ENCODE measurements at places on chromosomes 6 and 20.

DNA sequence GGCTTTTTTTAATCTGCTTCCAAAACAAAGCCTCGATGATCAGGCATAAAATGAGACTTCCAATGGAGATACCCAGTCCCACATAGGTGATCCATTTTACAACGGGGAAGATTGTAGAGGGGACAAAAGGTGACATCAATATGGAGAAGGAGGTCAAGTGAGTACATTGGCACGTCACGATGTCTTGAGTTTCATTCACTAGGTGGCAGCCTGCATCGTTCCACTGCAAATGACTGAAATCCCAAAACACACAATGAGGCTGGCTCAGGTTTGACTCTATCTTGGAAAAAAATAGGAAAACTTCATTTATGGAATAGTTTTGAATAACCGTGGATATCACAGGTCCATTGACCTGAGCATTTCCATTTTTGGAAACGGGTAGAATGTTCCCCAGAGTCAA, 32.5 kb downstream of the ADGRF1 start:
- no peak for DNase-seq

DNA sequence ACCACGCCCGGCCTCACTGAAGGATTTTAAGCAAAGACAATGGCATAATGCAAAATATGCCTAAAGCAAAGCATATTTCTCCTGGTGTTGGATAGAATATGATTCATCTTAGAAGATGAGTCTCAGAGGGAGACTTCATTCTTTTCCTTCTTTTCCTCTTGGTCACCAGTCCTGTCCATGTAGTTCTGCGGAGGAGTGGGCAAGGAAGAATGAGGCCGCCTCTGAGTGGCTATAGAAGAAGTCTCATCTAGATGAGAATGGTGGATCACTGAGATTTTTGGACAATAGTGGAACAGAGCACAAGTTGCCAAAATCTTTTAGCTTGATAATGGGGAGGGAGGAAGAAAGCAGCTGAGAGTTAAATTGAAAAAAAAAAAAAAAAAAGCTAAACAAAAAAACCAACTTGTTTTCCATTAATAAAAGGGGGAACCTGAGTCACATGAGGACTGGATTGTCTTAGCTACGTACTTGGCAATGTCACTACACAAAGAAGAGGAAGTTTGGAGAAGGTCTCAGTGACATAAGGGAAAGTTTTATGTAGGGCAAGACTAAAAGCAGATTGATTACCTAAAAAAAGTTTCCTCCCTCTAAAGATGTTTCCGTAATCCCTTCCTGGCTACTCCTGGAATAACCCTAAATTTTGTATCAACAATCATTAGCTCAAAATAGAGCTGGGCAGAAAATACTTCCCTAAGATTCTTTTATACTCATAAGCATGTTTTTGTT, 6.0 kb downstream of the CD83 start:
- no peak for DNase-seq

DNA sequence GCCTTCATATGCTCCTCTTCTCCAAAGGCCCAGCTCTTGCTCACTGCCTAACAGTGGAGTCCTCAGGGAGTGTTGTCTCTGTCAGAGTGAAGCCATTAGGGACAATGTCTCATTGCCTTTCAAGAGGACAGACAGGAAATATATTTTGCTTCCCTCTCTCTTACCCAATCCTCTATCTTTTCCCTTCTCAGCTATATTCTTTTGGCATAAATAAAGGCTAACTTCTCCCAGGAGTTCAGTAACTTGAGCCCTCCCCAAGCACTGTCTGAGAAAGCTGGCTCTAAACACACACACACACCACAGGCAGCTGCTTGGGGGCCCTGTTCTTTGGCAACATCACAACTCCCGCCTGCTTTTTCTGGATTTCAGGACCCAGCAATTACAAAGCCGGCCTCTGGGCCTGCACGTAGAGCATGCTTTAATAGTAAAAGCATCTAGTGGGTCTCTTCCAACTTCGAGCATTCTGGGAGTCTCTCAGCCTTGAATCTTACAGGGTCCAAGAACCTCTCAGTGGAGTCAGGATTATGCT, 34.7 kb upstream of the LAMA4 start:
- DNase-seq = no peak

DNA sequence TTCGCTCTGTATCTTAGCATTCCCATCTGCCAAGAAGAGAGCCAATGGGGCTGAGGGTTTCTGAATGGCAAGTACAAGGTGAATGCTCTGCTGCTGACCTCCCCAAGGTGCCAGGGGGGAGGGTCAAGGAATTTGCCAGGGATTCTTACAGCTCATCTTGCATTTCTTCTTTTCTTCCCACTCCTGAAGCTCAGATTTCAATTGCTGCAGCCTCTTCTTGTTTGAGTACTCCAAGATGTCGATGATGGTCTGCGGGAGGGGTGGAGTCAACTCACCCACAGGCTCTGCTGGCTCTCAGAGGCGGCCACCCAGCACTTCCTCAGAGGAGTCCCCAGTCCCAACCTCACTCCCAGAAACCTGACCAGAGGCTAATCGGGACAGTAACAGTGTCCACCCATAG, 12.4 kb downstream of the C20orf96 start:
- no peak for DNase-seq

DNA sequence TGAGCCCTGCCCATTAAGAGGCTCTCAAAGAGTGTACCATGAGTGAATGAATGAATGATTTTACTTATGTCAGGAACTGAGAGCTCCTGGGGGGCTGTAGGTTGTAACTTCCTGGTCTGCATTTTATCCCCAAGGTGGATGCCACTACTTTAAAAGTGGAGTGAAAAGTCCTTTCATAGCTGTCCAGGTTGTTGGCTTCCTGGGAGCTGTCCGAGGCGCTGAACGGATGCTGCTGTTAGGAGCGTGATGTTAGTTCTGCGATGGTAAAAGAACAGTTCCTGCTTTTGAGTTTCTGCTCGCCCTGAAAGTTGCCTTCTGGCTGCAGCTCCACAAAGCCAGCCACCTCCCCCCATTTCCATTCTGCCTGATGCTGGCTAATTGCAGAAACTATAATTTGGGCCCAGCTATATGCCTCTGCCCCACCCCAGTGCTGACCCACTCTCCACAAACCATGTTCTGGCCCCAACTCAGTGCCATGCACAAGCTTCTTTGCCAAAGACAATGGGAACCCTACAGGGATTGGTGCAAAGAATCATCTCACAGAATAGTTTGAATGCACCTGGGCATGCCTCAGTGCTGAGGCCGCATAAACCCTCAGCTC, 330.9 kb upstream of the CDH4 start:
- no peak for DNase-seq

GRCh38 chr6:4593951-4594350, 182.3 kb upstream of the CDYL start:
- DNase-seq = no peak

DNA sequence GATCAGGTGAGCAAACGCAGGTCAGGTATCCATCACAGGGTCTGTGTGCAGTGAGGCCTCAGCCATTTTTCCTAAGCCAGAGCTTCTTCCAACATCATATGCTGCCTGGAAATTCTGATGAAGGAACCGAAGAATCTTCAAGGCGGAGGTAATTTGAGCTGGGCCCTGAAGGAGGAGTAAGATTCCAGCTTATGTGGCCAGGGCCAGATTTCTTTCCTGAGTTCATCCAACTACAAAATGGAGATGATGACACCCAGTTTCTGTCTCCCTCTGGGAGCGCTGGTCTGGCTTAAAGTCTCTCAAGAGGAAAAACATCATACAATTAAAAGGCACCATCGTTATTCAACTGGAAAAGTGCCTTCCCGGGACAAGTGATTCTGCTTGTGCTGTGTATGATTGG, 6.9 kb upstream of the MANBAL start:
- DNase-seq = no peak

DNA sequence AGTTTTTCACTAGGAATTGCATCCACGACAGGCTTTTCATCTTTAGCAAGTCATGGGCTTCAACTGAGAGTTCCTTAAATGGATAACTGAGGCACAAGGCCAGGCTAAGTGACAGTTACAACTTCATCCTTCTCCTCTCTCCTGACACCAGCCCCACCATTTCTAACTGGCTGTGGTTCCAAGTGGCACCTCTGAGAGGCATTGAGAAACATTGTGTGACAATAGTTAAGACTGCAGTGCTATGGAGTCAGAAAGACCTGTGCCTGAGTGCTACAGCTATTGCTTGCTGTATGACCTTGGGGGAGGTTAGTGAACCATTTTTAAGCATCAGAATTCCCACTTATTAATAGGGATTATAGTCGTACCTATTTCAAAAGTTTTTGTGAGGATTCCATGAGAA, 26.2 kb upstream of the MLIP start:
- no peak for DNase-seq
